ENCODE measurements at places on chromosomes 11 and 22. TPM values are rescaled to one million over a fixed set of nuclear protein-coding genes. Genes with fewer than 3 reads are reported as not detected.

DNA sequence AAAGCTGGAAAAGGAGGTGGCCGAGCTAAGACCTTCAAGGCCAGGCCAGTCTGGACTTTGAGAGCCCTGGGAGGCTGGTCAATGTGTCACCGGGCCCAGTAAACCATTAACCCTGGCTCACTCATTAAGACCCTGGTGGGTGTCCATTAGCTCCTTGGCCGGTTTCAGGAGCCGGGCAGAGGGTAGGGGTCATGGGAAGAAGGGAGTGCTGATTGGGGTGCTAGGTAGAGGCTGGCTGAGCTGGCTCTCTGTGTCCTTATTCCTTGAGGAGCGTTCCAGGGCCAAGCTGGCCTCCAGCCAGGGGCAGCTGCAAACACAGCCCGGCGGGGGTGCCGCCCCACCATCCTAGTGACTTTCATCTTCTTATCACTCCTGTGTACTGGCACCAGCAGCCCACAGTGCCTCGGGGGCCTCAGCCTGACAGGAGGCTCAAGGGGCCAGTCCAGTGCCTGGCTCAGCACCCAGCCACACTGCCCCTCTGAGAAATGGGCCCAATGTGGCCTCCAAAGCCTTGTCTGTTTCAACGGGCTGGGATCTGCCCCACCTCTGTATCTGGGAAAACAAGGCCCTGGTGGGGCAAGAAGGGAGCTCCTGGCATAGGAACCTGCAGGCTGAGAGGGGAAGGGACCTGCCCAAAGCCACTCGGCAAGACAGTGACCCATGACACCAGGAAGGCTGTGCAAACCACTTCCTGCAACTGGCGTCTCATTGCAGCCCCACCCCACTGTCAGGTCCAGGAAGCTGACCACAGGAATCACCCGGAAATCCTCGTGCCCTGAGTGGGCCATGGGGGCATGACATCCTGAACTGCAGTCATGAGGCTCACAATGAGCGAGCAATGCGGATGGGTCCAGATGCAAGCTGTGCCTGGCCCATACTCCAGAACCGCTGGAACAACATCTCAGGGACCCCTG, 15.1 kb upstream of the RGL4 start:
- no peaks in the 10 kb centered on the region for H3K4me1 ChIP-seq
- H3K27ac ChIP-seq, result no peak overlapping the region
- no peak overlapping the region for H3K4me3 ChIP-seq
- no peak for DNase-seq
- no peaks in the 10 kb centered on the region for H3K27me3 ChIP-seq

GRCh38 chr11:126969865-126970479, 30.6 kb downstream of the KIRREL3 start:
- no peak for DNase-seq
- H3K27ac ChIP-seq, result no peak overlapping the region
- no peaks in the 10 kb centered on the region for H3K4me1 ChIP-seq
- H3K27me3 ChIP-seq, result peaks cover 45% of the 10 kb centered on the region

DNA sequence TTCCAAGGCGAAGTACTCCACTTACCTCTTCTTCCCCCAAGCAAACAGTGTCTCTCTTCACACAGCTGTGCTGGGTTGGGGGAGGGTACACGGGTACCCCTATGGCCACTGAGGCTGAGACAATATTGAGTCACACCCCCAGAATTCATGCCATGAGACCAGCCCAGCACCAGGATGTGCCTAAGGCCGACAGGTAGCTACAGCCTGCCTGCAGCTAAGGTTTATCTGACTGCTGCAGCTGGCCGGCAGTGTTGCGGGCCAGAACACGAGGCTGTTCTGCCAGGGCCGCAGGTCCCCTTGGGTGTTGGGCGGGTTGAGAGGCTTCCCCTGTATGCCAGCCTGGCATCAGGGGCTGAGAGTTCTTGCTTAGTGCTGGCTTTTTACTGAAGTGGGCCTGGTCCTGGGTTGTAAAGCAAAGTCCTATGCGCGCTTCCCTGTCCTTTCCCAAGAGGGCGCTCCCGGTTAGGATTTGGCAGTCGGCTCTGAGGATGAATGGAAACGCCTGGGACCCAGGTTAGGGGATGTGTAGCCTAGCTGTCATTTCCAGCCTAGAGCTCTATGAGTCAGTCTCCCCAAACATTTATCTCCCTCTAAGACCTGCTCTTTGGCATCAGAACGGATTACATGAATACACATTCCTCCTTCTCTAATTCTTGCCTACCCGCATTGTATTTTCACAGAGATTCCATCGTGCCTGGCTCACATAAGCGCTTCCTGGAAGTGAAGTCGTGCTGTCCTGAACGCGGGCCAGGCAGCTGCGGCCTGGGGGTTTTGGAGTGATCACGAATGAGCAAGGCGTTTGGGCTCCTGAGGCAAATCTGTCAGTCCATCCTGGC, 7.1 kb downstream of the USP18 start:
- DNase-seq, result peak; percentile 34
- no peaks in the 10 kb centered on the region for H3K27me3 ChIP-seq
- no peak overlapping the region for H3K4me3 ChIP-seq
- no peak overlapping the region for H3K27ac ChIP-seq
- peaks cover 7% of the 10 kb centered on the region for H3K4me1 ChIP-seq
- H3K36me3 ChIP-seq, result no peaks in the 10 kb centered on the region

- H3K27me3 ChIP-seq, result no peaks in the 10 kb centered on the region
- H3K36me3 ChIP-seq, result peaks cover 5% of the 10 kb centered on the region
- no peak overlapping the region for H3K27ac ChIP-seq
- no peaks in the 10 kb centered on the region for H3K4me1 ChIP-seq
These were observed 18.1 kb downstream of the THY1 start for GRCh38 chr11:119404872-119405271.

GRCh38 chr22:38873469-38874411, 1.7 kb upstream of the CBX6 start:
- H3K27ac ChIP-seq, result peak overlapping the region; percentile 75
- no peaks in the 10 kb centered on the region for H3K27me3 ChIP-seq
- H3K36me3 ChIP-seq, result peaks cover 22% of the 10 kb centered on the region
- peak overlapping the region; percentile 88 for H3K4me3 ChIP-seq
- DNase-seq, result peak; percentile 76

GRCh38 chr22:30420347-30421125, 5.0 kb upstream of the MTFP1 start:
- peak overlapping the region; percentile 87 for H3K27ac ChIP-seq
- H3K4me1 ChIP-seq, result peaks cover 46% of the 10 kb centered on the region
- H3K4me3 ChIP-seq, result peak overlapping the region; percentile 55
- H3K36me3 ChIP-seq, result peaks cover 43% of the 10 kb centered on the region

TMA7B gene
- total RNA-seq, result 1.3 TPM

Data from activated naive CD8-positive, alpha-beta T cell treated with anti-CD3 and anti-CD28 coated beads for 36 hours (primary cell).